GM06990 (cell line): ENCODE measurements at places on chromosomes 11 and 22.

DNA sequence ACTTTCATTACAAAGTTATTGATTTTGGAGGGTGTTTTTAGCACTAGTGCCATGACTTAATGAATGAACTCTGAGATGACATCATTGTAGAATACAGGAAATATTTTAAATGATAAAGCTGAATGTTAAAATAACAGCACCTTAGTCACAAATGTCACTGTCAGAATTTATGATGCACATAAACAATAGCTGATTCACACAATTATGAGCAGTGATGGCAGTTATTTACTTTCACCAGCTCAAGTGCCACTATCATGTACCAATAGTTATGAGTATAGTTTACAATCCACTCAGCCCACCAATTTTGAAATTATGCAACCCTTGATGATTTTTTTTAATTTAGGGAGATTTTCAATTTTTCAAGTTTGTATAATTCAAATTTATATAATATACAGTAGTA, 23.0 kb downstream of the SERPING1 start:
- DNase-seq, result no peak

GRCh38 chr11:133949129-133949528, 7.6 kb downstream of the IGSF9B start:
- no peak for DNase-seq

- DNase-seq, result peak; percentile 99
These were observed 6.4 kb downstream of the DPAGT1 start for GRCh38 chr11:119095066-119095880.

DNA sequence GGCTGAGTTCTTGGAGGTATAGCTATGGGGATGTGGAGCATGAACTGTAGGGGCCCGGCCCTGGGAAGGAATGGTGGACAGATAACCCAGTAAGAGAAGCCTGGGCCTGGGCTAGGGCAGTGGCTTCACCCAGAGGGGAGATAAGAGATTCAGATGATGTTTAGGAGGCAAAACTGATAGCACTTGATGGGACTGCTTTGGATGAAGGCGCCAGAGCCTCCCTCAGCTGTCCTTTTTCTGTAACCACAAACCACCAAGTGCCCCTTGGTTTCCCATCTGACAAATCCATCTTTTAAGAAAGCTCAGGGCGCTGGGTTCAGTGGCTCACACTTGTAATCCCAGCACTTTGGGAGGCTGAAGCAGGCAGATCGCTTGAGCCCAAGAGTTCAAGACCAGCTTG, 23.4 kb downstream of the RELT start:
- DNase-seq, result no peak

GRCh38 chr22:19905347-19906276, 36.0 kb upstream of the COMT start:
- no peak for DNase-seq
